ENCODE measurements at places on chromosomes 3 and 15.

- no peak for DNase-seq
These were observed 5.5 kb downstream of the TMEM266 start for GRCh38 chr15:76065245-76065644.

DNA sequence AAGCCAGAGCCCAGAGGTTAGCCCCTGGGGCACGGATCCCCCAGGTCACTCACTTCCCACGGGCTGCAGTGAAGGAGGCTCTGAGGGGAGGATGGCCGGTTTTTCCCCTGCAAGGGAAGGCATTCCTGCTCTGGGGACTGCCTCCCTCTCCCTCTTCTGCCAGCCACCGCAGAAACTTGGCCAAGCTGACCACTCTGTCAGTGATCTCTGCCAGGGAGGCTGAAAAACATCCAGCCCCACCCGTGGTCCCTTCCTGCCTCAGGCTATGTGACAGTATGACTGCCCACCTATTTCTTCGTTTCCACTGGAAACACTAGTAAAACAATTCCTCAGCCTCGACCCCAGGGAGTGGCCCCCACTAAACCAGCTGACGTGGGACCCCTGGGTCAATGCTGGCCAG, 14.6 kb upstream of the FANCD2 start:
- DNase-seq, result no peak

GRCh38 chr3:7881946-7882345, 619.7 kb upstream of the LMCD1 start:
- no peak for DNase-seq

DNA sequence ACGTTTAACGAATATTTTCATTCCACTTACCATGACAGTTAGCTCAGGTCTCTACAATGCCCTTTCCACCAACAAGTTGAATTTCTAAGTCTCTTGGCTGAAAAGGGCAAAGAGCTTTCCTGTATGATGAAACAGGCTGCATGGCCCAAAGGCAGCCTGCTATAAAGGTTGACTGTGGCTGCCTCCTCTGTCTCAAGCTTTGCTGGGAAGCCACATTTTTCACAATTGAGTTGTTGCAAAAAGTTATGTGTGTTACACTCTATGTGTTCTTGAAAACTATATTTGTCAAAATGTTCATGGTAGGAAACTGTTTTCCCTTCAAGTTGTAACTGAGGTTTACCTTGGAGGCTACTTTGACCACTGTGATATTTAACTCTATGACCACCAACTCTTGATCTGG, 49.5 kb downstream of the DZIP1L start:
- no peak for DNase-seq

DNA sequence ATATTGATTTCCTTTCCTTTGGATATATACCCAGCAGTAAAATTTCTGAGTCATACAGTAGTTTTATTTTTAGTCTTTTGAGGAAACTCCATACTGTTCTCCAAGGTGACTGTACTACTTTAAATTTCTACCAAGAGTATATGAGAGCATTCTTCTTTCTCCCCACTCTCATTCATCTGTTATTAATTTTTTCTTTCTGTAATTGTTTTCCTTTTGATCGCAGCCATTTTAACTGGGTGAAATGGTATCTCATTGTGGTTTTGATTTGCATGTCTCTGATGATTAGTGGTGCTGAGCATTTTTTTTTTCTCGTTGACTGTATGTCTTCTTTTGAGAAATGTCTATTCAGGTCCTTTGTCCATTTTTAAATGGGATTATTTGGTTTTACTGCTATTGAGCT, 18.3 kb upstream of the VGLL3 start:
- no peak for DNase-seq

DNA sequence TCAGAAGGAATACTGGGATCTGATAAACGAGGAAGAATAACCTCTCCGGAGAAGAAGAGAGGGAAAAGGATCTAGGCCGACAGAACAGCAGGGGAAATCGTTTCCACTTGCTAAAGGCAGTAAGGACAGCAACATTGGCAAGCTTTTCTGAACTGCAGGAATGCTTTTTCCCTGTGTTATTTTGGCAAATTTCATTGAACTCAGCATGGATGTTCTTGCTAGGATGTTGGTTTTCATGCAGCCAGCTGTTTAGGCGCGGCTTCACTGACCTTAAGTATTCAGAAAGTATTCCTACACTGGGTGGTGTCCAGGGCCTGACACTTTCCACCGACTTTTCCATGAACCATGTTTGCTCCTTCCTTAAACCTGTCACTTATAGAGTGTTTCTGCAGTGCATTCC, 489.7 kb downstream of the CNTN3 start:
- peak; percentile 15 for DNase-seq

GRCh38 chr3:27385504-27385903, 16.3 kb upstream of the NEK10 start:
- DNase-seq, result no peak

DNA sequence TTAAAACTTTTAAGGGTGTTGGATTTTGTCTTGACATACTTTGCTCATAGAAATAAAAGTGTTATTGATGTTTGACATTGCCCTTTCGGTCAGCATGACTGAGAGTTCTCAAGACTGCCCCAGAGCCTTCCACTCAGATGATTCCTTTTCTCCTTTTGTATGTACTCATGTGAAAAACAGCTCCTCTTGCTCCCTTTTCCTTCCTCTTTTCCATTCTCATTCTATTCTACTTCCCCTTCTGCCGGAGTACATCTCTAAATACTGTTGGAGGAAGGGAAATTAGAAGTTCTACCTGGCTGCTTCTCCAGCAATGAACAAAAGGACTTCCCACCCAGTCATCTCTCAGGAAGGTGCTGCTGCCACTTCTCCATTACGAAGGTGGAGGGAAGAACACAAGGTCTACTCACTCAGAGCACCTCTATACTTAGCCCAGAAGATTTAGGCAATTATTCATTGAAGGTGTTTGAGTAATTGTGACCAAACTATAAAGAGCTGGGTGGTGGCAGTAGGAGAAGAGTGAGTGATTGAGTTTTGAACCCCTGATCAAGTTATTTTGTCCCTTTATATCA, 163.8 kb upstream of the MBNL1 start:
- DNase-seq, result no peak

All from cerebellum (tissue), 4 donors.